Chondrocyte (in vitro differentiated cells): ENCODE measurements at places on chromosomes 5 and 9.

DNA sequence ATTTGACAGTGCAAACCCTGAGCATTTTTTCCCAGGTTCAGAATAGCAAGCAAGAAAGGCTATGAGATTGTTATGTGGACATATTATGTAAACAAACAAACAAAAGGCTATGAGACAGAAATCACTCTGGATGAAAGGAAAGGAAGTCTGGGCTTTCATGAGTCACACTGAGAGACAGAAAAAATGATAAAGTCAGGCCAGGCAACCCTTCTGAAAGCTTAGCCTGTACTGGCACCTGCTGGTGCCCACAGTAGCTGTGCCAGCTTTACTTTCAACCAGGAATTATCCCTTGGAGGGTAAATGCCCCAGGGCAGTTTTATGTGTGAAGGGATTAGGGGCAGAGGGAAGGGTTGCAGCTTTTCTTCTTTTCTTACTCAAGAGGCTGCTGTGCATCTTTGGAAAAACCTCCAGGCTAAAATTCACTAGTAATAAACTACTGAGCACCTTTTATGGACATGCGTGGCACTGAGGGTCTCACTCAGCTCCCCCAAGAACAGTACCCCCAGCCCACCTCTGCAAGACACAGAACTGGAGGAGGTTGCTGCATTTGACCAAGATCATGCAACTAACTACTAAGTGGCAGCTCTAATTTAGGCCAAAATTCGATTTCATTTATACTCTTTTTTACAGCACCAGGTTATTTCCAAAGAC is 41.7 kb downstream of the ACTL7B start:
- no peak for DNase-seq
- no peak overlapping the region for H3K4me3 ChIP-seq
- no peak overlapping the region for H3K27ac ChIP-seq
- no peaks in the 10 kb centered on the region for H3K36me3 ChIP-seq
- H3K4me1 ChIP-seq = peaks cover 17% of the 10 kb centered on the region

DNA sequence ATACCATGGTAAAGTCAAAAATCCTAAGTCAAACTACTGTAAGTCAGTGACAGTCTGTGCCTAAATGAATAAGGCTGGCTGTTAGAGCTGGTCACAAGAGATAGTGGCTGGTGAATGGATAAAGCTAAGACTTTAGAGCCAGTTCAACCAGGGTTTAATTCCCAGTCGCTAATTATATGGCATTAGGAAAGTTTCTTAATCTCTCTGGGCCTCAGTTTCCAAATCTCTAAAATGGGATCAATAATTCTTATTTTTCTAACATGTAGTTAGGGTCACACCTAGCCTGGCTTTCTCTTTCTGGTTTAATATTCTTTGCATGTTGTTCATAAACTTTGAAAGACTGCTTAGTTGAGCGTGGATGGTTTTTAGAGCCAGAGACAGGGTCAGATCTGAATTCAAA is 64.8 kb downstream of the SMIM15 start:
- no peak for DNase-seq
- H3K4me1 ChIP-seq = no peaks in the 10 kb centered on the region
- H3K36me3 ChIP-seq = peaks cover 15% of the 10 kb centered on the region
- H3K27ac ChIP-seq = no peak overlapping the region
- no peaks in the 10 kb centered on the region for H3K27me3 ChIP-seq
- H3K4me3 ChIP-seq = no peak overlapping the region

DNA sequence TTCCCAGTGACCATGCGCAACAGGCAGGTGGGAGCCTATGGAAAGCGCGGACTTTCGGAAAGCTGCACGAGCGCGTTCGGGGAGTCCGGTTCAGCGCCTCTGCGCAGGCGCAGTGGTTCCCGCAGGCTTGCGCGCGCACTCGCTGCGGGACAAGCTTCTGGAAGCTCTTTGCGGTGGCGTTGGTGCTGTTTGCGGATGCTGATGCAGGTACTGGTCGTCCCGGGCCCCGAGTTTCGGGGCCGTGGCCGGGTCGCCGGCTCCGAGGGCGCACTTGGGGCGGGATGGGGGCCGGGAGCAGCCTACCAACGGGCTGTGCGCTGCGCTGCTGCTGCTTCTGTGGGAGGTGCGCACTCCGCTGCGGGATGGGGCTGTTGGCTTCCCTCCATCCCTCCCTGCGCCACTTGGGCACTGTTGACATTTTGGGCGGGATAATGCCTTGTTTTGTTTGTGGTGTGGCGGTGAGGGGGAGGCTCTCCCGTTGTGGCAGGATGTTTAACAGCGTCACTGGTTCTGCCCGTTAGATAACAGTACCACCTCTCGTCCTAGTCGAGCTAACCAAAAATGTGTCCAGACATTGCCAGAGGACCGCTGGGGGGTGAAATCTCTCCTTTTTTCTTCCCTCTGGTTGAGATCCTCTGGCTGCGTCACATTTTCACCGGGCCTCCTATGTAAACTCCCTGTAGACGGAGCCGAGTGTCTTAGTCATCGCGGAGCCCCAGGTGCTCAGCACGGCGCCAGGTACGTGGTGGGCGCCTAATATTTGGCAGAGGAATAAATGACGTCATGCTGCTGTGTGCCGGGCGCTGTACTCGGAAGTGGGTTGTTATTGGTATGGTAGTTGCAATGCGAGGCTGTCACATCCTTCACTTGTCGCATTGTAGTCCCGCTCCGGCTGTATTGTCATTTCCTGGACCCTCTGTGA is at the start of gene ZNF483:
Gene ZNF483 (plus strand): TSS at position 124 of the 922 bp plus-strand sequence. CDS start 2,217 bp downstream, outside the sequence.
- peak within 1 kb of the TSS; percentile 67 for H3K27ac ChIP-seq
- H3K4me3 ChIP-seq = peak within 1 kb of the TSS; percentile 86
- peaks cover 11% of the 10 kb centered on the region for H3K4me1 ChIP-seq
- DNase-seq = peak; percentile 86
- H3K27me3 ChIP-seq = peaks cover 4% of the 10 kb centered on the region

DNA sequence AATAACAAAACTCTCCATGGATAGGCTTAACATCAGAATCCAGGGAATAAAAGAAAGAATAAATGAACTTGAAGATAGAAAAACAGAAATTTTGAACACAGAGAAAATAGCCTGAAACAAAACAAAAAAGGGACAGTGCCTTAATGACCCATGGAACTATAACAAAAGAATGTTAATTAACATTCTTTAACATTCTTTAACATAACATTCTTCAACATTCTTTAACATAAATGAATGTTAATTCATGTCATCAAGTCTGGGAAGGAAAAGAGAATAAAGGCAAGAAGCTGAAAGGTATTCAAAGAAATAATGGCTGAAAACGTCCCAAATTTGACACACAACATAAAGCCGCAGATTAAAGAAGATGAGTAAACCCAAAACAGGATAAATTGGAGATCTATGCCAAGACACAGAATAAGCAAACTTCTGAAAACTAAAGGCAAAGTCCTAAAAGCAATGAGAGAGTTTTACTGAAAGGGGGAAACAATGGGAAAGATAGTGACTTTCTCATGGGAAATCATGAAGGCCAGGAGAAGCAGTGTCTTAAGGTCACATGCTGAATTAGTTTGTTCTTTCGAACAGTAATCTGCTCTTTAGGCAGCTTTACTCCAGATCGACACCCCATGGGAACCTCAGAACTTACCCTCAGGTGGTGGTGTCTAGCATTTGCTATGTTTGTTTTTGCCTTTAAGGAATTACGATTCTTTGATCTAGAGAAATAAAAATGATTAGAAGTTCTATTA is 483.0 kb downstream of the KDM4C start:
- H3K27me3 ChIP-seq = peaks cover 9% of the 10 kb centered on the region
- no peaks in the 10 kb centered on the region for H3K4me1 ChIP-seq
- no peaks in the 10 kb centered on the region for H3K36me3 ChIP-seq
- H3K4me3 ChIP-seq = no peak overlapping the region
- H3K27ac ChIP-seq = no peak overlapping the region
- DNase-seq = no peak

- no peak for DNase-seq
- no peak overlapping the region for H3K4me3 ChIP-seq
- no peaks in the 10 kb centered on the region for H3K27me3 ChIP-seq
- H3K36me3 ChIP-seq = peaks cover 2% of the 10 kb centered on the region
Observed at GRCh38 chr5:33772380-33772897, 119.4 kb downstream of the ADAMTS12 start.

DNA sequence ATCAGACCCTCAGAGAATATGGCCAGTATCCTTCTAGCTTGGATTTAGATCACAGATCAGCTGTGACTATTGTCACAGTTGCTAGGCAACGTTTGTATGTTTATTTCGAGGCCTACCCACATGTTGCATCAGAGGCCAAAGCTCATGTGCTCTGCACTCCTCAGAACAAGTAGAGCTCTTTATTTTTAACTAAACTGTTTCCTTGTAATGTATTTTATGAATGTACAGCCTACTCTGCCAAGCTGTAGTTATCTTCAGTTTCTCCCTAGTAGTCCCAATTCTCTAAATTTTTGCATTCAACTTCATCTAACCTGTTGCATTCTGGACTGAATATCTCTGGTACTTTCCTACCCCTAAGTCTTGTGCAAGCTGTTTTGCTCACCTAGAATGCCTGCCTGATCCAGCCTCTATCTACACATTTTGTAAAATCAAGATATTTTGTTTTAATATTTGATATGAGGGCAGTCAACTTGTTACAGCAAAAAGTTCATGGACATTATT is 52.8 kb downstream of the CAST start:
- peak overlapping the region; percentile 88 for H3K27ac ChIP-seq
- no peak for DNase-seq
- peaks cover 3% of the 10 kb centered on the region for H3K36me3 ChIP-seq
- H3K4me1 ChIP-seq = peaks cover 23% of the 10 kb centered on the region
- no peak overlapping the region for H3K4me3 ChIP-seq

DNA sequence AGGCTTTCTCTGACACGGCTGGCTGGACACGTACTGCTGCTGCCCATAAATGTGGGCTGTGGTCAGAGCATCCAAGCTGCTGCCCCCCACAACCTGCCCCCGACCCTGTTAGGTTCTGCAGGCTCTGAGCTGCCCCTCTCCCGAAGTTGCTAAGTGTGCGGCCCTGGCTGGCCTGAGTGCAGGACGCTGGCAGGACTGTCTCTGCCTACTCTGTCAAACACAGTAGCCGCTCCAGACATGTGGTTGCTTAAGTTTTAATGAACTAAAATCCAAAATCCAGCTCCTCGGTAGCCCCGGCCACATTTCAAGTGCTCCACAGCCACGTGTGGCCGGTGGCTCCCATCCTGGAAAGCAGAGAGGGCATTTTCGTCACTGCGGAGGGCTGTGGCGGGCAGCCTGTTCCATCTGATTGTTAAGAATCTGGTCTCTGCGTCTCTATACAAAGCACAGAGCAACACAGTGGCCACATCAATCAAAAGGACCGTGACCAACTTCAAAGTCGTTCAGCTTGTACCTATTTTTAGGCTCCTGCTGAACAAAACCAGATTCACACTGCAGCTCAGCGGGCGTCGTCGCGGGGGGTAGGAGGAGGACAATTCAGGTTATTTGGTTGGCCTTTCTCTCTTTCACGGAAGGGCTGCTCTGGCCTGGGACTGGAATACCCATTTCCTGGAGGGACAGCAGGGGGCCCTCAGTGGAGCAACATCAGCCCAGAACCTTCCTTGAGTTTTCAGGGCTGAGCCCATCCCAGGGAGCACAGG is 68.9 kb downstream of the PTCH1 start:
- no peaks in the 10 kb centered on the region for H3K27me3 ChIP-seq
- peaks cover 23% of the 10 kb centered on the region for H3K36me3 ChIP-seq
- no peaks in the 10 kb centered on the region for H3K4me1 ChIP-seq

DNA sequence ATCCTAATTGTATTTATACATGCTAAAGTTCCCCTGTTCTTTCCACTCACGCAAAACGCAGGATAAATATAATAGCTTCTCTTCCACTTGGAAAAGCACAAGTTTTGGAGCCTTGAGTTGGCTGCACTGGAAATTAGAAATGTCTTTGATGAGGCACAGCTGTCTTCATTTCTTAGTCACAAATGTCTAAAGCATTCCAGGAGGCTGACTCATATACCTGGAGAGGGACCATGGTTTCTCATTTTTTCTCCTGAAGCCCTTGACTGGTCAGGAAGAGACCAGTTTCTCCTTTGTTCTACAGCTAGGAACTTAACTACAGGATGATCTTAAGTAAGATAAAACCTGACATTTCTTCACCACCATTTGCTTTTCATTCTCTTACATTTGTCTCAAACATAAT is 16.2 kb downstream of the MTX3 start:
- H3K27ac ChIP-seq = no peak overlapping the region
- no peak for DNase-seq
- peaks cover 17% of the 10 kb centered on the region for H3K4me1 ChIP-seq
- H3K27me3 ChIP-seq = no peaks in the 10 kb centered on the region
- no peak overlapping the region for H3K4me3 ChIP-seq

DNA sequence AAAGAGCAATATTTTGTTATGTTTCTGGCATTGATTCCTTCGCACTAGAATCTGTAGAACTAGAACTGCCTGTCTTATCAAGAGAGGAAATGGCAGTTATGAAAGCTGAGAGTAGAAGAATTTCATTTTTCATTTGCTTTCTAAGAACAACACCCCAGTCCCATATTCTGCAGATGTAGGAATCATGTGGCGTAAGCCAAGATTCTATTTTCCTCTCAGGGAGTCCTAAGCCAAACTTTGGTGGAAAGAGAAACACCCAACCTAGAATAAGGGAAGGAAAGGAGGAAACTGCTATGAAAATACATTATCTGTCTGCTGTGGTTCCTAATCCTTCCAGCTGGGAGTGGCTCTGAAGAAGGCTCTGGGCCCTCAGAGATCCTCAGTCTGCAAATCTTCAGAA is 1176.9 kb upstream of the C9orf72 start:
- H3K4me3 ChIP-seq = no peak overlapping the region
- H3K27ac ChIP-seq = no peak overlapping the region
- H3K36me3 ChIP-seq = no peaks in the 10 kb centered on the region
- no peaks in the 10 kb centered on the region for H3K27me3 ChIP-seq
- H3K4me1 ChIP-seq = no peaks in the 10 kb centered on the region

DNA sequence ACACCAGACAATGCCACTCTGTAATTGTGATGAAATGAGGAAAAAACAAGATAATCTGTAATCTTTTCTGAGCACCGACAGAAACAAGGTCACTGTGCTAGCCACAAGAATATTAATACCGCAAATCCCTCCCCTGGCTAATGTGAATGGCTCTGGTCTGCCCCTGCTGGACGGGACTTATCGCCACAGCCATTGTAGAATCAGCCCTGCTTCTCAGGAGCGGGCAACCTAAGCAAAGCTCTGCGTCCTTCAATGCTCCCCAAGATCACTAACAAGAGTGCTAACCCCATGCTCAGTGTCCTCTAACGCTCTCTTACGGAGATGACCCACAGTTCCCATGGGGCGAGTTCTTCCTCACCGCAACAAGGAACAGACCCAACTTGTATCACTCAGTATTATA is 42.7 kb downstream of the OR2V1 start:
- no peaks in the 10 kb centered on the region for H3K4me1 ChIP-seq
- DNase-seq = no peak
- H3K36me3 ChIP-seq = no peaks in the 10 kb centered on the region
- peaks cover 44% of the 10 kb centered on the region for H3K27me3 ChIP-seq
